ENCODE measurements at places on chromosomes 13 and 19. TPM values are rescaled to one million over a fixed set of nuclear protein-coding genes. Genes with fewer than 3 reads are reported as not detected.
A peak's percentile ranks its signal among the peaks of the same experiment; 100 is the strongest.

GRCh38 chr19:16678498-16678897, 17.6 kb downstream of the TMEM38A start:
- no peak for DNase-seq

DNA sequence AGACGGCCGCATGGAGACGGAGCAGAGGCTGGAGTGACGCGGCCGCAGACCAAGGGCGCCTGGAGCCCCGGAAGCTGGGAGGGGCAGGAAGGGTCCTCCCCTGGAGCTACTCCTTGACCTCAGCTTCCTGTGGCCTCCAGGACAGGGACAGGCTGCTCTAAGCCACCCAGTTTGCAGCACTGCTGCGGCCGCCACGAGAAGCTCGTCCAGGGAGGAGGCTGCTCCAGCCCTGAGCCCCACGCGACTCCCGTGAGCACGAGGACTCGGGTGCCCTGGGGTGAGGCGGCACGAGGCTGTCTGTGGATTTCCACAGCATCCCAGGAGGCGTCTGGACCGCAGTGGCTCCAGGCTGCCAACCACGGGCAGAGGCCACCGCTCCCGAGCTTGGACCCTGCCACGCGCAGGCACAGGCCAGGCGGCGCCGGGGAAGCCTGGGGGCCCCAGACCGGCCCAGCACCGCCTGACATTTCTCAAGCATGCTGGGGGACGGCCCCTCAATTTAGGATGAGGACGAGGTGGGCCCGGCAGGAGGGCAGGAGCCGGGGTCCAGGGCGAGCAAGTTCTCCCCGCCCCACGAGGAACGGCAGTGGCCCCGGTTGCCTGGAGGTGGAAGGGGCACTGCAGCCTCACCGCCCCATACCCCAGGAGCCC, 10.7 kb downstream of the SBNO2 start:
- no peak for DNase-seq

Gene ZNF525
- total RNA-seq, result 18.7 TPM

- no peak for DNase-seq
Observed at GRCh38 chr13:28626266-28626665, 32.7 kb upstream of the POMP start.

DNA sequence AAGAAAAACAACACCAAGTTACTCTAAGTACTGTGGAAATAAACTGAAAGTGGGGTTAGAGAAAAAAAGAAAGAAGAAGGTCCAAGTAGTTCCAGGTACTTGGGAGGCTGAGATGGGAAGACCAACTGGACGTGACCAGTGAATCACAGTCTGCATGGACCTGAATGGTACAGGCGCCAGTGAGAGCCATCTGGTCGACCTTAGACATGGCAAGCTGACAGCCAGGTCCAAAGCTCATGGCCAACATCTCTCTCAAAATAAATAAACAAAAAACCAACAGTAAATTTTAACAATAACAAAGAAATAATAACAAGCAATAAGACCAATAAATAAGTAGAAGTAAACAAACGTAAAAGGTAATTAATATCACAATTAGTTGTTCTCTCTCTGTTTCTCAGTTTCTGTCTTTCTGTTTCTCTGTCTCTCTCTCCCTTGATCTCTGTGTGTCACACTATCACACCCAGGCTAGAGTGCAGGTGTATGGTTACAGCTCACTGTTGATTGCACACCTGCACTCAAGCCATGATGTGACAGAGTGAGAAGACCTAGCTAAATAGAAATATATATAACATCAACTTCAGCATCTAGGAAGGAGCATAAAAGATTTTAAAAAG, 31.6 kb upstream of the ZNF724 start:
- no peak for DNase-seq

DNA sequence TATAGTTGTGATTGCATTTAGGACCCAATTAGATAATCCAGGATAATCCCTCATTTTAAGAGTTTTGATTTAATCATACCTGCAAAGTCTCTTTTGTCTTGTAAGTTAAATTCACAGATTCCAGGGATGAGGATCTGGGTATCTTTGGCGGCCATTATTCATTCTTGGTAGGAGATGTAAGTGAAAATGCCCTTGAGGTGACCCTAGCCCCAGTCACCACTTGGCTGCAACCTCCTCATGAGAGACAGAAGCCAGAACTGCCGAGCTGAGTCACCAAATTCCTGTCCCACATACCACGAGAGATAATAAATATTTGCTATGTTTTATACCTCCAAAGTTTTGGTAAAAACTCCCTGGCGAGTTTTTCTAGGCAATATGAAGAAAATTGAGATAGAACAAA, 389.4 kb downstream of the RFC3 start:
- no peak for DNase-seq

- DNase-seq, result peak; percentile 87
Observed at GRCh38 chr19:10836479-10837330, 693 bp upstream of the TMED1 start.

Gene FAM124A
- not detected for total RNA-seq

Gene TSHZ3
- 0.35 TPM for total RNA-seq

DNA sequence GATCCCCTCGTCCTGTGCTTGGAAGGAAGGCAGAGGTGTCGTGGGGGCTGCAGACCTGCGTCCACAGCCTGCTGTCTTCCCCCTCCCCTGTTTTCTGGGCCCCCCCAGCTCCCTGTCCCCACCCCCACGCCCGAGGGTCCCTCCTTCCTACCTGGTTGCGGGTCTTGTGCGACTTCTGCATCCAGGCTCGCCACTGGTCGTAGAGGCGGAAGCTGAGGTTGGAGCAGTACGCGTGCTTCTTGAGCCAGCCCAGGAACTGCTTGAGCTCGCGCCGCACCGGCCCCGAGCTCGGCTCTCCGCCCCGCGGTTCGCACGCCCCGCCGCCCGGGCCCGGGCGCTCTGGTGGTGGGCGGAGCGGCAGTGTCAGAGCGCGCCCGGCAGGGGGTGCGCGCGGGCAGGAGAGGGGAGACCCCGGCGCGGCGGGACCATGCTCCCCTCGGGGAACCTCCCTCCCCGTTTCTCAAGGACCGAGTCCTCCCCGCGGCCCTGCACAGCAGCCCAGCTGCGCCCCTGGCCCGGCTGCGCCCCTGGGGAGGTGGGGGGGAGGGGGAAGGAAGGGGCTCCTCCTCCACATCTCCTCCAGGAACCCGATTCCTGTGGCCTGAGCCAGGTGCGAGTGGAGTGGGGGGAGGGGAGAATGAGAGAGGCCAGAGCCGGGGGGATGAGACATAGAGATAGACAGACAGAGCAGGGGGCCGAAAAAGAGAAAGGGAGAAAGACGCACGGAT, 5.7 kb downstream of the REX1BD start:
- DNase-seq, result peak; percentile 81

Gene FFAR1
- not detected for total RNA-seq

Gene EHD2
- 0.07 TPM for total RNA-seq

Gene FBXO46
- total RNA-seq, result 25.2 TPM

GRCh38 chr13:23146006-23146405, 34.8 kb upstream of the SGCG start:
- DNase-seq, result no peak

DNA sequence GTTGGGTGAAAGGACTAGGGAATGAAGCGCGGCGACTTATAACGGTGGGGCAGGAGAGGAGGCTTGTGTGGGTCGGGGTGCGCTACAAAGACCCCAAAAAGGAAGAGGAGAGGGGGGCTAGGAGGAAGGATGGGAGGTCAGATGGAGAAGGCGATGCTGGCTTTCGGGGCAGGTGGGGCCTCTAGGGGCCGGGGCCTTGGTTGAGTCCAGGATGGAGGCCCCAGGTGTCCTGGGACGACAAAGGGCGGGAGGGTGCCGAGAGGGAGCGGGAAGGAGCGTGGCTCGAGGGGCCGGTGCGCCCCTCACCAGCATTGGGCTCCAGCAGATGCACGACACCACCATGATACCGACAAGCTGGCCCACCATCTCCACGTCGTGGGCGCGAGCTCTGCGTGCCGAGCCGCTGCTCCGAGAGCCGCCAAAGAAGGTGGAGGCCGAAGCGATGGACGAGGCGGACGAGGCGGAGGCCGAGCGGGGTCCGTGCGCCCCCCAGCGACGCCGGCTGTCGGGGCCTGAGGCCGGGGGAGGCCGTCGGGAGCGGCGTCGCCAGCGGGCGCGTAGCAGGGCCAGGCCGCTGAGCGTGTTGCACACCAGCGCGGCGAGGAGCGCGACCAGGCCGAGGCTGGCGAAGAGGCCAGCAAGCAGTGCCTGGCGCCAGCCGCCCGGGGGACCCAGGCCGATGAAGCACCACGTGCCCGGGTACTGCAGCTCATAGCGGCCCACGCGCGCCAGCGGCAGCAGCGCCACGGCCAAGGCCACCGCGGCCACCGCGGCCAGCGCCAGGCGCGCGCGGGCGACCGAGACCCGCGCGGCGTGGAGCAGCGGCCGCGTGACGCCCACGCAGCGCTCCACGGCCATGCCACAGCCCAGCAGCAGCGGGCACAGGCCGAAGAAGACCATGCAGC, 1.8 kb downstream of the PTGER1 start:
- no peak for DNase-seq

Gene TNNI3
- total RNA-seq, result not detected

Gene PLPP2
- total RNA-seq, result not detected

DNA sequence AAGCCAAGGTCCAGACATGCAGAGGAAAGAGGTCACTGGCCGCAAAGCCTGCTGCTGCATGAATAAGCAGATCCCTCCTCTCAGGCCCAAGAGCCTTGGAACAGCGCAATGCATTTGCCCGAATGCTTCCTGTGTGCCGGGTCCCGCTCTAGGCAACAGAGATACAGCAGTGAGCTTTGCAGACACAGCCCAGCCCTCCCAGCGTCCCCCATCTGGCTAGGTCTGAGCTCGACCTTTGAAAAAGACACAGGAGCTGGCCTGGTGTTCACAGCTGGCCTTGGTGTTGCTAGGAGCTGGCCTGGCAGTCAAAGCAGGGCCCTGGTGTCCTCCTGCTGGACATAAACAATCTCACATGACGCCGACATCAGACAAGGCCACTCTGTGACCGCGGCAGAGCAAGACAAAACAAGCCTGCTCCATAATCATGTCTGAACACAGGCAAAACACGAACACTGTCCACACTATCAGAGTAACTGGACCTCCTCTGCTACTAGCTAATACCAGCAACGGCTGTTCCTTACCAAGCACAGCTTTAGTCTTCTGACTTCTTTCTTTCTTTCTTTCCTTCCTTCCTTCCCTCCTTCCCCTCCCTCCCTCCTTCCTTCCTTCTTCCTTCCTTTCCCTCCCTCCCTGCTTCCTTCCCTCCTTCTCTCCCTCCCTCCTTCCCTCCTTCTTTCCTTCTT, 5.7 kb upstream of the PEX11G start:
- no peak for DNase-seq

Gene ZNF486
- 10.5 TPM for total RNA-seq

Gene KLK12
- not detected for total RNA-seq

- no peak for DNase-seq
Observed at GRCh38 chr13:59409634-59410200, 754.0 kb downstream of the DIAPH3 start.

- no peak for DNase-seq
Observed at GRCh38 chr19:36081894-36082293, 27.2 kb downstream of the WDR62 start.

- no peak for DNase-seq
Observed at GRCh38 chr19:31152906-31153305, 196.3 kb downstream of the TSHZ3 start.

- DNase-seq, result no peak
Observed at GRCh38 chr13:98327371-98328270, 150.6 kb upstream of the RNF113B start.

DNA sequence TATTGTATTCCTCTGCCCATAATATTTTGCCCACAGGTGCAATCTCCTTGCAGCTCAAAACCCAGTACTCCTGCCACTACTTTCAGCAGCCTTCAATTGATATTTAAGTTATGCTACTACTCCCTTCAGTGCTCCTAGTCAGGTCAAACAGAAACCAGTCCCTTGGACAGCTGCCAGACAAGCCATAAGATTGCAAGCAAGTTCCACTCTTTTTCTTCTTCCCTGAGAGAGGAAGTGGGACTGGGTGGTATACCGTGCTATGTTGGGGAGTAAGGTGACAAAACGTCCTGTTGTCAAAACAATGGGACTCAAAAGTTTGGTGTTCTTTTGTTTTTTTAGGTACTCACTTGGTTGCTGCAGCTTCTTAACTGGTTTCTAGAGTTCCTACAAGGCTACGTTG, 63.1 kb upstream of the FRY start:
- DNase-seq, result no peak

DNA sequence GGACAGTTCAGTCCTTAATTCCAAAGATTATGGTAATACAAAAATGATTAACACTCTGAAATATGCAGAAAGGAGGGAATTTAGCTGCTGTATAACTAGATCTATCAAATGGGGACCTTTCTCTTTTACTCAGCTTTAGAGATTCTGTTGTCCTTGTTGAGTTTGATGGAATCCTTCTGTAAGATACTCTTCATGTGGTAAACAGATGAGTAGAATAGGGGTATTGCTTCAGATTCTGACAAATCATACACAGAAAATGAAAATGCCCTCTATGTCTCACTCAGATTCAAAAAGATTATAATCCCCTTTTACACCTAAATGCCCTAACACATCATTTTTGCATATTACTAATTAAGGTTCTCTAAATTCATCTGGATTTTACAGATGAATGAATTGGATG, 50.7 kb downstream of the ARHGAP35 start:
- DNase-seq, result no peak

DNA sequence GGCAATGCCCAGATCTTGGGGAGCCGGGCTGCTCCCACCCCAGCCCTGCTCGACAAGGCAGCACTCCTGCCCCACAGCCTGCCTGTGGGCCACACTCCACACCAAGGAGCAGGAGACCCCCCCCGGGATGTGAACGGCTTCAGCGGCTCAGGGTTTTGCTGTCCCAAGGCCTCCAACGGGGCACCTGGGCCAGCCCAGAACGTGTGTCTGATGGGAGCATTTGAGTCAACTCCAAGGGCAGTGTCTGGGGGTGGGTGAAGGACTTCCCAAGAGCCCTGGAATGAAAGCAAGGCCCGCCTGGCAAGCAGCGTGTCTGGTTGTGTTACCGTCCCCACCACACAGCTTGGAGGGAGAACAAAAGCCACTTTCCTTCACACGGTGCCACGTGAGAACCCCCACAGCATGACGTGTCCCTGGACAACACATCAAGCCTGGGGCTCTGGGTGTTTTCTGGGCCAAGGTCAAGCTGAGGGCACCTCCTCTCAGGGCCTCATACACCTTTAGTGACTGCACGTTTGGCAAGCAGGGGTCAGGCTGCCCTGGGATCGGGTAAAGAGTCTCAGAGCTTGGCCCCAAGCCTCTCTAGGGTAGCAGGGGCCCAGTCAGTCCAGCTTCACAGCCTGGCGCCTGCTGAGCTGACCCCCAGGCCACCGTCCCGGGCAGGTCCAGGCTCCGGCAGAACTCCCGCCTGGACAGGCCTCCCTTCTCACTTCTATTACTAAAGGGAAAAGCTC, 6.0 kb downstream of the C13orf46 start:
- no peak for DNase-seq

DNA sequence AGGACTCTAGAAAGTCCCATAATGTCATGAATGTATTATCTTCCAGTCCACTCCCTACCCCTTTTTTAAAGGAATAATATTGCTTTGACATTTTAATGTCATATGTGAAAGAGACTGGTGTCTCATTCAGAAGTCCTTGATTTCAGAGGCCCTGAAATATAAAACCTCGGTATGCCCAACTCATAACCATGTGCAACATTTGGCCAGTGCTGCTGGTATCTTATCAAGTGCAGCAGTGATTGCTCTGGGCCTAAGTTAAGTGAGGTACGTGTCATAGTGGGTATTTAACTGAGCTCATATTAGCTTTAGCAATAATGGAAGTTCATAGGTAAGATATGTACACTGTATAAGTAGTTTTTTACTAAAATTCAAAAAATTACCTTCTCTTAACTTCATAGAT, 14.7 kb downstream of the TEX30 start:
- DNase-seq, result no peak

Measured in CD8-positive, alpha-beta memory T cell (primary cell).